ENCODE measurements at places on chromosomes 11 and 22.

DNA sequence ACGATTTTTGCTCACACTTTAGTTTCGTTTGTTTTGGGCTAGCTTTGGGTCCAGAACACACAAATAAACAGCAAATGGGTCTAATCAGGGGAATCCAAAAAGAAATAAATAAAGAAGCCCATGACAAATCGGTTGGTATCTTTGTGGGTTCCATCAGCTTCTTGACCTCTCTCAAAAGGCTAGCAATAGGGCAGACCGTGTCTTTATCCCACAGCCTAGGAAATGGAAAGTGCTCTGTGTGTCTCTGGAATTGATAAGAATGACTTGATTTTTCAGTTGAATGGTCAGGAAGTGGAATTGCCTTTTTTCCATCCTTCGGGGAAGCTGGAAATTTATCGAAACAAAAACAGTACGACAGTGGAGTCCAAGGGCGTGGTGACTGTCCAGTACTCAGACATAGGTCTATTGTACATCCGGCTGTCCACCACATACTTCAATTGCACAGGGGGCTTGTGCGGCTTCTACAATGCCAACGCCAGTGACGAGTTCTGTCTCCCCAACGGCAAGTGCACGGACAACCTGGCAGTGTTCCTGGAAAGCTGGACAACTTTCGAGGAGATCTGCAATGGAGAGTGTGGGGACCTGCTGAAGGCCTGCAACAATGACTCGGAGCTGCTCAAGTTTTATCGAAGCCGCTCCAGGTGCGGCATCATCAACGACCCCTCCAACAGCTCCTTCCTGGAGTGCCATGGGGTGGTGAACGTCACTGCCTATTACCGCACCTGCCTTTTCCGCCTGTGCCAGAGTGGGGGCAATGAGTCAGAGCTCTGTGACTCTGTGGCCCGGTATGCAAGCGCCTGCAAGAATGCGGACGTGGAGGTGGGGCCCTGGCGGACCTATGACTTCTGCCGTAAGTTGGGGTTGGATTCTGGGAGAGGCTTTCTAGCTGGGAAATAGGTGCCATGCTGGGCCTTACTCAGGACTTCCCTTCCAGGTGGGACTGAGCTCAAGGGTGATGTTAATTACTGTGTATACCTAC lies 28.6 kb downstream of the TECTA start:
- DNase-seq: no peak

DNA sequence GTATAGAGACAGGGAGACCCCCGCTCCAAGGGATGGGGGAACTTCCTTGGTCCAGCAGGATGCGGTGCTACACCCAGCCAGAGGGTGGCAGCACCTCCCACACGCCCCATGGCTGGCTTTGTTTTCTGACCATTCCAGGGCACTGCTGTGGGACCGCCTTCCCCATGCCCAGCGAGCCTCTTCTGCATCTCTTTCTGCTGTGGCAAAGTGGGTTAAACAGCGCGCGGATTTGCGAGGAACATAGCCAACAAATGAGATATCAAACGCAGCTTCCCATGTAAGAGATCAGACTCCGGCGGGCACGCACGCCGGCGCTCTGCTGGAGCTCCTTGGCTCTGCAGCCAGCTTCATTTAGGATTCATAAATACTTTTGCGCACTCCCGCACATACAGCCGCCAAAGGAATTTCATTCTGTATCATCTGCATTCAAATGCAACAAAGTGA lies 485.8 kb upstream of the CADM1 start:
- no peak for DNase-seq

DNA sequence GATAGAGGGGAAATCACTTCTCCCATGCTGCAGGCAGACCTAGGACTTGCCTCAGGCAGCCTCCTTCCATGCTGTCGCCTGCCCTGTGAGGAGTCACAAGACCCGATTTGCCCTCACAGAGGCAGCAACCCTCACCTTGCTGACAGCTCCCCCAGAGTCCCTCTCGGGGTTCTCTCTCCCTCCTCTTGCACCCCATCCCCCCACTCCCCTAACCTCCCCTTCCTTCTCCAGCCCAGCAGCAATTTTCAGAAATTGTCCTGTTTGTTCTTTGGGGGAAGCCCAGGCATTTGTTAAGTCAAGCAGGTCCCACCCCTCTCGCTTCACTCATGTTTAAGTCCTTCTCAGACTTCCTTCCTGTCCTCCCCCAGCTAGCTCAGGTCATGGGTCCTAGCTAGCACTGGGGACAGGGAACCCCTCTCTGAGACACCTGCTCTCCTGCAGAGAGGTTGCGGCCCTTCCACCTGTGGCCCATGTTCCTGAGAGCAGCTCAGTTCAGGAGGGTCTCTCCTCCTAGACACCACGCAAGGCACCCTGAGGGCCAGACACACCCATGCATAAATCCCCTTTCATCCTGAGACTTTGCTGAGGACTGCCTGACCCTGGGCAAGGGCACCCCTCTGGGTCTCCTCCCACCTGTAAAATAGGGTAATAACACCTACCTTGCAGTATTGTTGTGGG lies 6.3 kb upstream of the FXYD2 start:
- no peak for DNase-seq

- no peak for DNase-seq
These were observed 221.4 kb downstream of the BLID start for GRCh38 chr11:121894581-121894980.

GRCh38 chr22:38727123-38727522 lies 21.4 kb downstream of the GTPBP1 start:
- no peak for DNase-seq

DNA sequence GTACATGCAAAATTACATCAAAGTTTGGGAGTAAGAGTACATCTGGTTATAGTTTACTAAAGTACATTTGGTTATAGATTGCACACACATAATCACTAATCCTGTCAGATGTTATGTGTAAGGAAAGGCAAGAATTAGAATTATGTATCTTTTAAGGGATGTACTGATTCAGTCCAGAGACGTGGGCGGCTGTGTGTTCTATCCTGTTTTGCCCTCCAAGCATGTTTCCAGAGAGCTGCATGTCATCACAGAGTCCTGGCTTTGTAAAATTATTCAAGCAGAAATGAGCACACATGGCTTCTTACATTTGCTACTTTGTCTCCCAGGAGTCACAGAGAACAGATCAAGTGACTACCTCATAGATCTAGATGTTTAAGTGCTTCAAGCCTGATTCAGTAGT lies 33.2 kb upstream of the CEP126 start:
- no peak for DNase-seq

DNA sequence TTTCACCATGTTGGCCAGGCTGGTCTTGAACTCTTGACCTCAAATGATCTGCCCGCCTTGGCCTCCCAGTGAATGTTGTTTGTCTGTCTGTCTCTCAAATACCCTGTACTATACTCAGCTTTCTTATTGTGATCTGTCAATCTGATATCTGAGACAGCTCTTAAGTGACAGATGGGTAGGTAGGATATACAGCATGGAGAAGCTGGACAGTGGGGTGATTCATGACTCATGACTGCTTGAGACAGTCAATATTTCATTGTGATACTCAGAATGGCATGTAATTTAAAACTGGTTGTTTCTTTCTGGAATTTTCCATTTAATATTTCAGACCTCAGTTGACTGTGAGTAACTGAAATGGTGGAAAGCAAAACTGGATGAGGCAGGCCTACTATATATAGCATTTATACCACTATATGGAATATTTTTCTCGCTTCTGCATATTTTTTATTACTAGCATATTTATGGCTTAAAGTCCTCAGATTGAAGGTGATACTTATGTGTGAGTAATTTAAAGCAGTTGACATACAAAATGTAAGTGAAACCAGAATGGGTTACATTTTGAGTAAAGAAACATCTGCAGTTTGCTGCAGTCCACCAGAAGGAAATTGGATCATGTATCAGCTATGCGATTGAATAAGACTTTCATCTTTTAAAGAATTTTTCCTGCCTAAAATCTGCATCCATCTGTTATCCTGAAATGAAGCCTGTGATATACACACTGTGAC lies 22.3 kb downstream of the ARHGAP42 start:
- no peak for DNase-seq

DNA sequence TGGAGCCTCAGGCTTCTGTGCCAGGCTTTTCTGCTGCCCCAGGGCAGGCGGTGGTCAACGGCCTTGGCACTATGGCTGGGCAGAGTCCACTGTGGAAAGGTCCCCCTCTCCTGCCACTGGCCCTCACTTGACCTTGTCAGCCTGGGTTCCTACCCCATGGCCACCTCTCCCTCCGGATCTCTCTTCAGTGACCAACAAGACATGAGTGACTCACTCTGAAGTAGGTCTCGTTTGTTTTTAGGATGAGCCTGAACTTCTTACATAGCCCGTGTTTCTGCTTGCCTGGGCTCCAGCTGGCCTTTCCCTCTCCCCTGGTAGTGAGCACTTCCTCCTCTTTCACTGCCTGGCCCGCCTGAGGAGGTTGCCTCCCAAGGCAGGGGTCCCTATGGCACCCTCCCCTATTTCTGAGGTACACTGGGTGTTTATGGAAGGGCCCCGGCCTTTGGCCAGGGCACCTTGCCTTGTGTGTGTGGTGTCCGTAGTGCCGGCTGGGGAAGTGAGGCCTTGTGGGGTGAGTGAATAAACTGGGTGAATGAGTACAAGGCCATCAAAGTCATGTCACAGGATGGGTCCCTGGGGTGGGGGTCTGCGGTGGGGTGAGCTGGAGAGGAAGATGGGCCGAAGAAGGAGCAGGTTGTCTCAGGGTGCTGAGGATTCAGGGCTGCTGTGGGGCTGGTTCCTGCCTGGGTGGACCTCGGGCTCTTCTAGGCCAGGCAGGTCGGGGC lies 5.0 kb downstream of the SHANK3 start:
- no peak for DNase-seq

GRCh38 chr11:127600674-127601073 lies 600.1 kb upstream of the KIRREL3 start:
- no peak for DNase-seq

DNA sequence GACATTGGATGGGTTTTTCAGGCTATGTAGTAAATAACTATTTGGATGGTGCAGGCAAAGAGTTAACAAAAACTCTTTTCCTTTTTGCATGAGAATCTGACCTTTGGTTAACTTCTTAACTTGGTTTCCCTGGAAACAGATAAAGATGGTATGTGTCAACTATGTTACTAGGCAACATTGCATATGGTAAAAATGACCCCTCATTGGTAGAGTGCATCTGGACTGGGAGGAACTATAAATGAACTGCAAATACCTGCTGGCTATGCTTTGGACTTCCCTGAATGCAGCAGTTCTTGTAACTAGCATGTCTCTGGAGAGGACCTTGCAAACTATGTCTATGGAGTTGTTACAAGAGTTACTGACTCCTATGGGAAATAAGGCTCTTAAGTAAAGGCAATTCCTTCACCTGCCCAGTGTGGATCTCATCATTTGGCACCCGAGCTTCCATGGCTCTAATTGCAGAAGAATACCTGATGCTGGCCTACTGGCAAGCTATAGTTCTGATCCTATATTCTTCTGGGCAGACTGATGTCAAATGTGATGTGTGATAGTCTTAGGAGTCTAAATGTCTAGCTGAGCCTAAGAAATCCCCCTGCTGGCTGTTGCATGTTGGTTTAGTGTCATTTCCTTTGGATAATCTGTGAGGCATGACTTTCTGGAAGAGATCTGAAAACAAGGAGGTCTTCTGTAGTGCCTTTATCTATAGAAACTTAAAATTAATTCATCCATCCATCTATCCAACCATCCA lies 126.7 kb upstream of the MTMR2 start:
- no peak for DNase-seq

- no peak for DNase-seq
These were observed 69.0 kb upstream of the ZBED5 start for GRCh38 chr11:10926801-10927211.

DNA sequence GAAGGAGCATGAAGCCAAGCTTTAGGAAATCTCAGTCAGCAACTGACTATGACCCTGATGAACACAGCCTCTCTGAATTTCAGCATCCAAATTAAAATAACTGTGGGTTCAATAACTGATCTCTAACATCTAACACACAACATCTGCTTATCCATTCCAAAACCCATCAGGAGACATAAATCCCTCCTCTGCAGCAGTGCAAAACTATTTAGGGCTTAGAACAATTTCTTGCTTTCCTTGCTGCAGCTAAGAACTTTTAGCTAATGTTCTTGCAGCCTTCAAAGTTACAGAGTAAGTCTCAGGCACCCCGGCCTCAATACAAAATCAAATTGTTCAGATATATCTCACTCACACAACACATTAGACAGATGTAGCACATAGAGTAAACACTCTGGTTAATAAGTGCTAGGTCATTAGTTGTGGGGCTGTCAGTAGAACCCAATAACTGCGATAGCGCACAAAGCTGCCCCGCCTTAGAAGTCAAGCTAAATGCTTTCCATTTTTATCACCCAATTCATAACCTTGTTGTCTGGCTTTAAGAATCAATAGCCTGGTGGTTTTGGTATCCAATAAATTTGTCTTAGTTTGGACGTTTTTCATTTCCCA lies 139.6 kb downstream of the LARGE1 start:
- no peak for DNase-seq

DNA sequence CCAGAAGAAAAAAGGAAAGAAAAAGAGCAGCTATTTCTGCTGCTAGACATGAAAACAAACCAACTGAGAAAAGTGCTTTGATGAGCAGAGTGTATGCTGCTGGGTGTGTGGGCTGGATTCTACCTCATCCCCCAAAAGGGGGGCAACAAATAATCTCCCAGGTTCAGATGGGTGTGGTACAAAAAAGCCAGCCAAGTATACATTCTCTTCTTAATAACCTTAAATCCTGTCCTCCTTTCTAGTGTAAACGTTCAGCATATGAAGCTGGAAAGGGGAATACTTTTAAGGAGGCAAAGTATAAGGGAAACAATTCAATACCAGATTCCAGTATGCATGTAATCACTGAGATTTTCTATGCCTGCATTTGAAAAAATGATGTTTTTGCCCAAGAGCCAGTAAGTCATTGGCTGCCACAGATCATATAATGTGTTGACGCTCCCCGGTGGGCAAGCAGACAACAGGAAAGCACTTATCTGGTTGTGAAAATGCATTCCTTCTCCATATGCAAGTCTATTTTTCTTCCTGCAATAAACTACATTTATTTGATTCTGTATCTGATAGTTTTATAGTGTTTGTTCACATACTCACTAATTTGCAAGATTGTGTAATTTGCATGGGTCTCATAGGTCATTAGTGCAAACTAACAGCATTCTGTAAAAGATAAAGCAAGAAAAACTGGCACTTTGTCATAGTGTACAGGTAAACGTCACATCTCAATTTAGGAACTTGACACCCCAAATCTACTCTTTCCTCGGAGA lies 201.1 kb downstream of the CADM1 start:
- no peak for DNase-seq
